Adrenal gland (tissue), 19 donors: ENCODE measurements at places on chromosomes 13 and 19. TPM values are rescaled to one million over a fixed set of nuclear protein-coding genes. Genes with fewer than 3 reads are reported as not detected.

DNA sequence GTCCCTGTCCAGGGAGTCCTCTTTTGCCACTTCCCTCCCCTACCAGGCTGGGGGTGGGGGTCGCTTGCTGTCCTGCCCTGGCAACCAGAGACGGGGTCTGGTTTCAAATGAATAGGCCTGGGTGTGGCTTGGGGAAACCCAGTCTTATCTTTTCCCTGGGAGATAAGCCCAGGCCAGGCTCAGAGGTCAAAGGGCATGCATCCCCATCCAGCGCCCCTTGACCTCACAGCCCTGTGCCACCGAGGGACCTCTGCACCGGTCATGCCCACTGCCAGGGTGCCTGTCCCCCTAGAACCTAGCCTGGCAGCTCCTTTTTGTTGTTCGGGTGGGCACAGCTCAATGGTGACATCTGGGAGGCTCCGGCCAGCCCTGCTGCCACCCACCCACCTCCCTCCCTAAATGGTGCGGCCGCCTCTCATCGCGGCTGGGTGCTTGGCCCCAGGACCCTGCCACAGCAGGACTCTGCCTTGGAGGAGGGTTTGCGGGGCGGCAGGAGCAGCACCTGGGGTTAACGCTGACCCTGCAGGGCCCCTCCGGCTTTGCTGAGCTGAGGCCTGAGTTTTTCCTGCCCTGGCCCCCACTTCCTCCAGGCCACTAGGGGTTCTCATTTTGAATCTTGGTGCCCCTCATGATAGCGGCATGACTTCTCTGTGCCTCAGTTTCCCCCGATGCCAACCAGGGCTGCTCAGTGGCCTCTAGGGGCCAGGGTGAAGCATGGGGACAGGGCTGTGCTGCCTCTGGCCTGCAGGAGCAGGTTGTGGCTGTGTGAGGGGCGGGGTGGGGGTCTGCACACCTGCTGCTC, 2.9 kb upstream of the CERS1 start:
- no peak overlapping the region for H3K4me3 ChIP-seq
- H3K36me3 ChIP-seq, result peaks cover 26% of the 10 kb centered on the region
- no peak overlapping the region for H3K27ac ChIP-seq
- H3K27me3 ChIP-seq, result peaks cover 5% of the 10 kb centered on the region

DNA sequence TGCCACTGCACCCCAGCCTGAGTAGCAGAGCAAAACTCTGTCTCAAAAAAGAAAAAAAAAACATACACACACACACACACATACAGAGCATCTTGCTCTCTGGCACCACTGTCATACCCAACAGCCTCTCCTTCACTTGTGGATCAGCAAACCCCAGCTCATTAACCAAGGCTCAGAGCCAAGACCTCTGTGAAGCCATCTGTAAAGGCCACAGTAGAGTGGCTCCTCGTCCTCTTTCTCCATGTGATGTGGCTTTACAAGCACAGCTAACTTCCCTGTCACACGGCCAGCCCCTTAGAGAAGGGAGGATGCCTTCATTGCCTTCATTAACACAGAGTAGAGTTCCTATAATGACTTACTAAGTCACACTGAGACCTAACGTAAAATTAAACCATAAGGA, 62.7 kb upstream of the LSM14A start:
- no peaks in the 10 kb centered on the region for H3K27me3 ChIP-seq
- no peaks in the 10 kb centered on the region for H3K4me1 ChIP-seq
- DNase-seq, result no peak
- H3K36me3 ChIP-seq, result no peaks in the 10 kb centered on the region

GRCh38 chr13:34862716-34863115, 79.4 kb upstream of the NBEA start:
- no peak overlapping the region for H3K4me3 ChIP-seq
- no peaks in the 10 kb centered on the region for H3K27me3 ChIP-seq
- H3K27ac ChIP-seq, result no peak overlapping the region
- H3K36me3 ChIP-seq, result no peaks in the 10 kb centered on the region
- H3K4me1 ChIP-seq, result peaks cover 4% of the 10 kb centered on the region

GRCh38 chr19:13190781-13191540, 40.8 kb downstream of the IER2 start:
- H3K27me3 ChIP-seq, result no peaks in the 10 kb centered on the region
- H3K4me3 ChIP-seq, result no peak overlapping the region

GRCh38 chr13:31115616-31116015, 46.1 kb downstream of the HSPH1 start:
- no peaks in the 10 kb centered on the region for H3K36me3 ChIP-seq
- no peaks in the 10 kb centered on the region for H3K4me1 ChIP-seq
- no peak for DNase-seq
- no peak overlapping the region for H3K4me3 ChIP-seq

DNA sequence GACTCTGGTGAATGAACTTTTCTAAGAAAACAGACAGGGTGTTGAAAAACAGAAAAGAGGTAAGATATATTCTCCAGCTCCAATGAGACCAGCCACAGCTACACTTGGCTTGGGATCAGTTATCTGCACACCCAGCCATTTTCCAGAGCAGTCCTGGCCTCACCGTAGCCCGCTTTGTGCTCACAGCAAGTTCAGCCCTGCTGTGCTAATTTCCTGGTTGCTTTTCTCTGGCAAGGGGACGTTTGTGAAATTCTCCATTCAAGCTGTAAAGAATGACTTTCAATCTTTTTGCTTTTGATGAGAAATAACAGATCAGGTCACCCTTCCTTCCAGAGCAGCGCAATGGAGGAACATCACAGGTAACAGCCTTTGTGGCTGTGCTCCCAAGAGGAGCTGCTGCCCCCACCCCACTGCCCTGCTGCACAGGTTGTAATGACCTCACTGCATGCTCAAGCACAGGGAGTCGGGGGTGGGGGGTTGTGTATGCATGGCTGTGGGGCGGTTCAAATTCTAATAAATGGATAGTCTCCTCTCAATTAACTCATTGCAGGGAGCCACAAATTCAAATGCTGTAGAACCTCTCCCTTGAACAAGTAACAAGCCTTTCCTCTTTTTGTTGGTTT, 516.6 kb upstream of the NBEA start:
- H3K36me3 ChIP-seq, result no peaks in the 10 kb centered on the region
- H3K4me1 ChIP-seq, result no peaks in the 10 kb centered on the region
- H3K27ac ChIP-seq, result no peak overlapping the region
- no peak for DNase-seq

DNA sequence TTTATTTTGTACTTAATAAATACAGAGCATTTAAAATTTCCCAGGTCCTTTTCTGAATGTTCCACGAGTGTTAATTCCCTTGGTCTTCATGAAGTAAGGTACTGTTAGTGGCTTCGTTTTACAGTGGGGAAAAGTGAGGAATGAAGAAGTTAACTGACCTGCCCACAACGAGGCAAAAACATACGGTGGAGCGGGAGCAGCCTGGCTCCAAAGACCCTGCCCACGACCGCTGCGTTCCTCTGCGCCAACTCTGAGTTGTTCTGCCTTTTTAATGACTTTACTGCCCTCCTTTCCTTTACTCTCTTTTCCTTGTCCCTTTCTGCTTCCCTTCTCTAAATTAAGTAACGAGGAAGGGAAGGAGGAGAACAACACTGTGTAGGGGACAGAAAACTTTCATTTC, 392.9 kb downstream of the PCDH9 start:
- no peaks in the 10 kb centered on the region for H3K27me3 ChIP-seq
- no peaks in the 10 kb centered on the region for H3K4me1 ChIP-seq
- no peak overlapping the region for H3K4me3 ChIP-seq
- no peak for DNase-seq
- no peak overlapping the region for H3K27ac ChIP-seq

DNA sequence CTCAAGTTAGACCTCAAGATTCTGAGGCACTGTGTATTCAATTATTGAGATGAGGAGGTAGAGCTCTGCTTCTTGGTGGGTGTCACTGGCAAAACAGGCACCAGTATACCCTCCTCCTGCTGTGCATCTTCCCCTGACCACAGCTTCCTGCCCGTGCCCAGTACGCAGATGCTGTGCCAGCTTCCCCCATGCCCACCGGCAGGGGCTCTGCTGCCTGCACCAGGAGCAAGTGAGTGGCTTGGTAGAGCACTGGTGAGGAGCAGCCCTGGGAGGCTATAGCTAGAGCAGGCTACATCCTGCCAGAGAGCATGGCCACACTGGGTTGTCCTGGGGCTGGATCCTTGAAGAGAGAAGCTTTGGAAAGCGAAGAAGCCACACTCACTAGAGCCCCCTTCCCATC, 21.0 kb upstream of the RNF17 start:
- H3K27ac ChIP-seq, result no peak overlapping the region
- no peak overlapping the region for H3K4me3 ChIP-seq
- DNase-seq, result no peak
- H3K36me3 ChIP-seq, result no peaks in the 10 kb centered on the region

Gene EML2
- 65.4 TPM for total RNA-seq

Gene VSTM2B
- not detected for total RNA-seq

Gene CASP14
- total RNA-seq, result not detected

Gene SLC15A1
- total RNA-seq, result not detected

Gene GPR18
- total RNA-seq, result not detected

Gene LILRB4
- total RNA-seq, result 5.3 TPM
